ENCODE measurements at places on chromosomes 12 and 14. TPM values are rescaled to one million over a fixed set of nuclear protein-coding genes. Genes with fewer than 3 reads are reported as not detected.

Gene TMCC3
- total RNA-seq, result 6.9 TPM

Gene SERPINA12
- not detected for total RNA-seq

Gene SYCP3
- total RNA-seq, result not detected

Gene NID2
- total RNA-seq, result 3.3 TPM

GRCh38 chr12:119664642-119665041 is 3.3 kb upstream of the PRKAB1 start:
- H3K4me1 ChIP-seq, result peaks cover 9% of the 10 kb centered on the region
- no peak for DNase-seq
- H3K4me3 ChIP-seq, result no peak overlapping the region

DNA sequence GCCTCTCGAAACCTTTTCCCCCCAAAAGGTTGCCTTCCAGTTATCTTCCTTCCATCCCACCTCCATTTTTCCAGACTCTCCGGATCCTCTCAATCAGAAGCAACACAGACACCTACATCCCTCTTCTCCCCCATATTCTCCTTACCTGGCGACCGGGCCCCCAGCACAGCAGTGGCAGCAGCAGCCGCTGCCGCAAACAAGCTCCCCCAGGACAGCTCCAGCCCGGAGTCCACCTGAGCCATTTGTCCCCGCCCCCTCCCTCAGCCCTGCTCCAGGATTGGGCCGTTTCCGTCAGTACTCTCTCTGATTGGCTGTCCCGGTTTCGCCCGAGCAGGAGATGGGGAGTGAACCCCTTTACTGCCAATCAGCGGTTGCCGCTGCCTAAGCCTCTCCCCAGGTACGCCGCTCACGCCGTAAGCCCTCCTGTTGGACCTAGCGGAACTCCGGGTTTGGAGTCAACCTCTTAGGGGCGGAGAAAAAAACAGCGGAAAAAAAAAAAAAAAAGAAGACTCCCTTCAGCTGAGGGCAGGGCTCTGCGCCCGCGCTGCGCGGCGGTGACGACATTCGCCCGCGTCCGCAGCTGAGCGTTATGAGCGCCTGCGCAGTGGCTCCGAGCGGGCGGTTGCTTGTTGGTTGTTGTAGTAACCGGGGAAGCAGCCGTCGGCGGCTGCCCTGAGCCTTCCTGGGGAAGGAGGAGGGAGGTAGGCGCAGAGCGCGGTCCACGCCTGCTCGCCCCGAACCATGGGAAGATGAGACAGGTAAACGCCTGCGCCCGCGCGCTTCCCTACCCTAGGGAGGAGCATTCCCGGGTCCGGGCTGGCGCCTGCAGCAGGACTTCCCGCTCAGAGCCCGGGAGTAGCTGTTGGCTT is at the start of the genes ERG28 and TTLL5:
ERG28 (minus strand) TSS at position 247 of the 869 bp plus-strand sequence. CDS start 3,374 bp downstream, outside the sequence.
TTLL5 (plus strand) TSS at position 617 of the 869 bp plus-strand sequence. CDS start 1,904 bp downstream, outside the sequence.
- peak within 1 kb of the TSS; percentile 86 for H3K27ac ChIP-seq
- peak within 1 kb of the TSS; percentile 97 for H3K4me3 ChIP-seq
- peaks cover 13% of the 10 kb centered on the region for H3K4me1 ChIP-seq

DNA sequence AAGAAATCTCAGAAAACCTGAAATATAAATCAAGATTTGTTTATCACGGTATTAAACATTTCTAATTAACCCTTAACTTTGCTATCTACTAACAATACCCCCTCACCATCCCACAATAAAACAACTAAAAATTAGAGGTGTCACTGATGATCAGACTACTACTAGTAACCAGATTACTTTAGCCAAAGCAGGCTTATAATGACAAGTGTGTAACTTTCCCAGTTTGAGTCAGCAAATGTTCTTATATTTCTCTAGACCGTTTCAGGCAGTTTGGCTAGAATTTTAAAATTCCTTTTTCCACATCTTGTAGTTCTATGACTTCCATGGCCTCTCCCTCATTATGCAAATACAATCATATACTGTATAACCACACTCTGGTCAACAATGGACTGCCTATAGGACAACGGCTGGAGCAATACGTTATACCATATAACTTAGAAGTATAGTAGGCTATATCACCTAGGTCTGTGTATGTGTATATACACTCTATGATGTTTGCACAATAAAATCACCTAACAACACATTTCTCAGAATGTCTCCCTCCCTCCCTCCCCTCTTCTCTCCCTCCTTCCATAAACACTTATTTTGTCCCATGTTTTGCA is 102.1 kb downstream of the DENND5B start:
- H3K4me1 ChIP-seq, result no peaks in the 10 kb centered on the region
- H3K27me3 ChIP-seq, result no peaks in the 10 kb centered on the region
- no peak overlapping the region for H3K4me3 ChIP-seq
- H3K27ac ChIP-seq, result no peak overlapping the region

DNA sequence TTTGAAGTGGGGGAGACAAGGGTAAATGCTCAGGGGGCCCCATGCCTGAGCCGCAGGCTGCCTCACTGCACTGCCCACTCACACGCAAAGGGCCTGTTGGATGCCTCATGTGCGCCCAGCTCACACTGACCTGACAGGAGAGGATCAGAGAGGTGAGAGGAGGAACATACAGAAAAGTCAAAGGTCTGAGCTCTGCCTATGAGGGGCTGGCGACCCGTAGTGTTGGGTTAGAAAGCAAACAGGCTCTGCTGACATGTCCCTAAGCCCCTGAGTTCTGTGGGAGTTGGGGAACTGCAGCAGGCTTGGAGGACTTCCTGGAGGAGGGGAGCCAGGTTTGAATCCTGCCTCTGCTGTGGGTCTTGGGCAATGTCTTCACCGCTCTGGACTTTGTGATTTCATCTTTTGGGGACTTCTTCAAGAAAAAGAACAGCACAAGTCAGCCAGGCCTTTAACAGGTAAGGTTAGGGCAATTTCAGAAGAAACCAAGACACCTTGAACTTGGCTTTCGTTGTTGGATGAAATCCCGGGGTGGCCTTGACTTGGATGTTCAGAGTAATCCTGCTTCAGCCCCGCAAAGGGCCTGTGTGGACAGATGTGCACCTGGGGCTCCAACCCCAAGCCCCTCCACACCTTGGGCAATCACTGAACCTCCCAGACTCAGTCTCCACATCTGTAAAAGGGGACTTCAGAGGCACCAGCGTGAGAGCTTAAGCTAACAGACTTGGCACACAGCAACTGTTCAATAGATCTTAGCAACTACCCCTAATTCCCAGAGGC is 116.8 kb downstream of the SCARB1 start:
- peaks cover 14% of the 10 kb centered on the region for H3K4me1 ChIP-seq
- no peaks in the 10 kb centered on the region for H3K27me3 ChIP-seq
- no peak overlapping the region for H3K4me3 ChIP-seq
- peak overlapping the region; percentile 42 for H3K27ac ChIP-seq

- no peaks in the 10 kb centered on the region for H3K36me3 ChIP-seq
- no peaks in the 10 kb centered on the region for H3K27me3 ChIP-seq
Measured at GRCh38 chr12:129815846-129816245, 88.0 kb downstream of the TMEM132D start.

GRCh38 chr12:57027011-57027804 is 10.9 kb upstream of the TAC3 start:
- no peak for DNase-seq
- H3K27me3 ChIP-seq, result no peaks in the 10 kb centered on the region
- no peak overlapping the region for H3K27ac ChIP-seq
- no peak overlapping the region for H3K4me3 ChIP-seq
- no peaks in the 10 kb centered on the region for H3K4me1 ChIP-seq

Measured in pancreas (tissue), 10 donors.